Activated T-cell treated with anti-CD3 and anti-CD28 coated beads, Interleukin-2, amount 50 U/mL, for 24 hours (primary cell): ENCODE measurements at places on chromosomes 4 and X.

DNA sequence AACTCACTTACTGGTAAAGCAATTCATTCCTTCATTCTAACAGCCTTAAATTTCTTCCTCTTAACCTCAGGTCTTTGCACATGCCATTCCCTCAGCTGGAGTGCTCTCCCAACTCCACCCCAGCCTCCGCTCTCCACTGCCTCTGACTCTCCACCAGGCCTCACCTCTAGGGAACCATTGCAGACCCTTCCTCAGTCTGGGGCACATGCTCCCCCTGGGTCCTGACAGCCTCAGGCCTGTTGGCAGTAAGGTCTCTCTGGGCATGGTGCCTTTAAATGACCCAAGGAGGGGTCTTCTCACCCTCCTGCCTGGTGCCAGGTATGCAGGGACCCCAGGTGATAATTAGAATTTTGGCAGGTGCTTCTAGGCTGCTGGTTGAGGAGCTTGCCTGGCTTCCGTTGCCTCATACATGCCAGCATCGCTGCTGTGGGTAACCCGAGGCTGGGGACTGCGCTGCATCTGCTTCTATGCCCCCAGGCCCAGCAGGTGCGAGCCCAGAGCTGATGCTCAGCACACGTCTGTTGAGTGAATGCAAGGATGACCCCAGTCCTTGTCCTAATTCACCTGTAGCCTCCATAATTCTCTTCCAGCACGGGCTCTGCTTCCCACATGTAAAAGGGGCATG lies 27.5 kb upstream of the GPR78 start:
- DNase-seq: no peak

GRCh38 chr4:101785486-101785885 lies 5.0 kb upstream of the BANK1 start:
- no peak for DNase-seq

GRCh38 chr4:25861280-25861950 lies 1.4 kb downstream of the SEL1L3 start:
- no peak for DNase-seq

- no peak for DNase-seq
Observed at GRCh38 chrX:40087425-40088298, 10.1 kb downstream of the BCOR start.

GRCh38 chr4:17665346-17665745 lies 50.9 kb downstream of the MED28 start:
- DNase-seq: no peak

DNA sequence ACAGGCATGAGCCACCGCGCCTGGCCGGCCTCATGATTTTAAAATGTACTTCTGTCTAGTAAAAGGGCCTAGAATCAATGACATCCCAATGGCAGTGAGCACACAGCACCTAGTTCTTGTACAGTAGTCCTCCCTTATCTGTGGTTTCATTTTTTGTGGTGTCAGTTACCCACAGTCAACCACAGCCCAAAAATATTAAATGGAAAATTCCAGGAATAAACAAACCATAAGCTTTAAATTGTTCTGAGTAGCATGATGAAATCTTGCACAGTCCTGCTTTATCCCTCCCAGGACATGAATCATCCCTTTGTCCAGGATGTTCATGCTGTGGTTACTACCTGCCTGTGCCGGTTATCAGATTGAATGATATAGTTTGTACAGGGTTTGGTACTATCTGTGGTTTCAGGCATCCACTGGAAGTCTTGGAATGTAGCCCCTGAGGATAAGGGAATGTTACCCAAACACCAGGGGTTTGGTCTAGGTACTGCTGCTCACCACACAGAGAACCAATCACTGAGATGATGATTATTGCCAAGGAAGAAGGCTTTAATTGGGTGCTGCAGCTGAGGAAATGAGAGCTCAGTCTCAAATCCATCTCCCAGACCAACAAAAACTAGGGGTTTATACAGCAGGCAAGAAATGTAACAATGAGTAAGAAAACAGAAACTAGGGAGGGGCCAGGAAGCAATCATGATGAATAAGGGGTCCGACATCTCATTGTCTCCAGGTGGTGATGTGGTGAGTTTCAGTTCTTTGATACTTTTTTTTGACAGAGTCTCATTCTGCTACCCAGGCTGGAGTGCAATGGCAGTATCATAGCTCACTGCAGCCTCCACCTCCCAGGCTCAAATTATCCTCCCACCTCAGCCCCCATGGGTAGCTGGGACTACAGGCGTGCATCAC lies 16.2 kb upstream of the FHL1 start:
- no peak for DNase-seq
